ENCODE measurements at places on chromosomes 12 and 14.

DNA sequence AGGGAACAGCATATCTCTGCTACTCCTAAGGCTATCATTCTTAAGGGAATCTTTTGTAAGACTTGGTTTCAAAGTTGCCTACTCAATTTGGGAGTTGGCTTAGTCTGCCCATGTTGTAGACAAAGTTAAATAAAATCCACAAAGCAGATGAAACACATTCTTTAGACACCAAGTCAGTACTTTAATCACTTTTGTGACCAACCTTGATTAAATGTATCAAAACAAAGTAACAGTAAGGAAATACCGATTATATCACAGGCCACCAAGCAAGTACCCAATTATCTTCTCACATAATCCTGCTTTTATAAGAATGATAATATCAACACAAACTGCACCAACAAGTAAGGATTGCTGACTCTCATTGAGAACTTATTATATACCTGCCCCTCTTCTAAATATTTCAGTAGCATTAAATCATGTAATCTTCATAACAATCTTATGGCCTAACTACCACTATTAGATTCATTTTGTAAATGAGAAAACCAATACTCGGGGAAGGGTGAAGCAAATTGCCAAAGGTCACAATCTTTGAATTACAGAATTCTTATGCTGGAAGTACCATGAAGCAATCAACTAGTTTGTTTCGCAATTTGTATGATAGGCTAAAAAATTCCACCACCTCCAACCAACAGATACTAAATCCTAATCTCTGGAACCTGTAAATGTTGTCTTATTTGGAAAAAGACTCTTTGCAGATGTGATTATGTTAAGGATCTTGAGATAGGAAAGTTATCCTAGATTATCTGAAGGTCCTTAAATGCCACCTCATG lies 12.6 kb upstream of the DIO2 start:
- DNase-seq: no peak

GRCh38 chr14:63875311-63875710 lies 22.5 kb downstream of the SYNE2 start:
- no peak for DNase-seq

- DNase-seq: peak; percentile 11
These were observed 162.7 kb upstream of the CNOT2 start for GRCh38 chr12:70080566-70080965.

- no peak for DNase-seq
These were observed at the start of gene SLC17A8 for GRCh38 chr12:100356644-100357223. Gene SLC17A8, plus strand, starts transcription at chr12:100357074. Its CDS starts 318 bp downstream, at chr12:100357392.

DNA sequence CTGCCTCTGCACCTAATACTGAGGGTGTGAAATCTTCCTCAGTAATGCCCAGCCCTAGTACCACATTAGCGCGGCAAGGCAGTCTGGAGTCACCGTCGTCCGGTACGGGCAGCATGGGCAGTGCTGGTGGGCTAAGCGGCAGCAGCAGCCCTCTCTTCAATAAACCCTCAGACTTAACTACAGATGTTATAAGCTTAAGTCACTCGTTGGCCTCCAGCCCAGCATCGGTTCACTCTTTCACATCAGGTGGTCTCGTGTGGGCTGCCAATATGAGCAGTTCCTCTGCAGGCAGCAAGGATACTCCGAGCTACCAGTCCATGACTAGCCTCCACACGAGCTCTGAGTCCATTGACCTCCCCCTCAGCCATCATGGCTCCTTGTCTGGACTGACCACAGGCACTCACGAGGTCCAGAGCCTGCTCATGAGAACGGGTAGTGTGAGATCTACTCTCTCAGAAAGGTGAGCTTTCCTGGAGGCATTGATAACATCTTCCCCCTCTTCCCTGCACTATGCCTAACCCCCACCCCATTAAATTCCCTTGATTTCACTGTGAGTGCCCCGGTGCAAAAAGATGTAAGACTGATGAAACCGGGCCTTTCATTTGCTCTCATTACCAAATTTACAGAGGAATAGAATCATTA lies 291.4 kb downstream of the NAV3 start:
- DNase-seq: no peak

GRCh38 chr12:7093892-7094291 lies 1.6 kb upstream of the C1R start:
- no peak for DNase-seq

GRCh38 chr12:114680604-114681069 lies 3.3 kb downstream of the TBX3 start:
- no peak for DNase-seq
